Cardiac fibroblast (primary cell): ENCODE measurements at places on chromosomes 1 and 21.

GRCh38 chr1:181033799-181034451 lies at the start of gene MR1:
Gene MR1 (plus strand): TSS chr1:181033983. CDS start chr1:181034008, 25 bp downstream.
- DNase-seq = peak; percentile 90

- DNase-seq = peak; percentile 83
Measured at GRCh38 chr1:156510709-156511108, 10.1 kb upstream of the MEF2D start.

DNA sequence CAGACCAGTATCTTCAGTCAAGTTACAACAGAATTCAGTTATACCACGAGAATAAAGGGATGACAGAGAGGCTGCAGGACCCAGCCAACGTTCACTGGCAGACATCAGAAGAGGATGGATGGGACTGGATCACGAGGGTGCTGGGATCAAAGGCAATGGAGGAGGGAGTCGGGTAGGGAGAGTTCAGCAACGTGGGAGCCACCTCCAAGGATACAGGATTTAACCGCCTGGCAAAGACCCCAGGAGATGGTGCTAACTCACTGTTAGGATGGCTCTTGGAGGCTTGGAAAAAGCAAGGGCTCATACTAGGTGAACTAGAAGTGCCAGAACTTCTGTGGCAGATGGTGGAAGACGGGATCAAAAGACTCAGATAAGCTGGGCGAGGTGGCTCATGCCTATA lies 99.1 kb upstream of the DISP3 start:
- no peak for DNase-seq

GRCh38 chr1:50393522-50394120 lies 29.6 kb downstream of the DMRTA2 start:
- no peak for DNase-seq

GRCh38 chr1:168252204-168252733 lies 26.5 kb downstream of the SFT2D2 start:
- DNase-seq = peak; percentile 29

DNA sequence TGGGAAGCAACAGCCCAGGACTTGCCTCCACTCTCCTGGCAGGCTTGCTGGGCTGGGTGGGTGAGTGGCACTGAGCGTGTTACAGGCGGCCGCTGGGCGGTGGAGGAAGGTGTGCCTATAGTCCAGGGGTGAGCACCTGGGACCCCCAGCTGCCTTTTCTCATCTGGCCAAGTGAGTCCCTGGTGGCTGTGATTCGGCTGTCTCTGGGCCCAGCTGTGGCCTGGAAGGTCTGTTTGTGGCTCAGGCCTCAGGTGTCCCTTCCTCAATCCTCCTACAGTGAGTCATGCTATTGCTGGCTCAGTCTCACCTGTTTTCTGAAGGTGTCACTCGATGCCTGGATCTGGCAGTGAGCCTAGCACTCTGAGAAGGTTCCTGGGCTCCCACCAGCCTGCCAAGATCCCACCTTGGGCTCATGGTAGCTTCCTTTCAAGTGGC lies 564.2 kb downstream of the PTPRU start:
- no peak for DNase-seq

GRCh38 chr1:200272481-200273068 lies 137.3 kb downstream of the ZNF281 start:
- DNase-seq = no peak

GRCh38 chr1:18918417-18918816 lies 16.1 kb upstream of the ALDH4A1 start:
- DNase-seq = no peak

DNA sequence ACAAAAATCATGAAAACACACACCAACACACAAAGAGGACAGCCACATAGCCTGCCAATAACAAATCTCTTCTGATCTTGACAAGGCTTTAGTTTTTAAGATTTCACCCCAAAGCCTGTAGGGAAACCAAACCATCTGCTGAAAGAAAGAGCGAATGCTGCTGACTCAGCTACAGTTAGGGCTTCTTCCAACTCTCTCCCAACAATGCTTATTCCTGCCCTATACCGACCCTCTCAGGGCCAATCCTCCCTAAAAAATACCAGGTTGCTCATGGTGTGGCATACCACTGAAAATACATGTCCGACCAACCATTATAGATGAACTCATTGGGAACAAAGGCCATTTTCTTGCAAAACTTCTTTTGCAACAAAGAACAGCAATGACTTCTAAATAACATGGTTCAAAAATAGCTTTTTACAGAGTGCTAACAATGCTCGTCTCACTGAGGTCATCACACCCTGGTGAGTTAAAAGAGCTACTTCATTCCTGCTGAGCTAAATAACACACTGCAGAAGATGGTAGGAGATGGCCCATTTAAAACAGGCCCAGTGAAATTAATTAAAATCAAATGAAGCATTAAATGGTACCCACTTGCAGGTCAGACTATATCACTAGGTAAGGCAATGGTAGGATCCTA lies 86.1 kb downstream of the KIAA0319L start:
- DNase-seq = no peak

DNA sequence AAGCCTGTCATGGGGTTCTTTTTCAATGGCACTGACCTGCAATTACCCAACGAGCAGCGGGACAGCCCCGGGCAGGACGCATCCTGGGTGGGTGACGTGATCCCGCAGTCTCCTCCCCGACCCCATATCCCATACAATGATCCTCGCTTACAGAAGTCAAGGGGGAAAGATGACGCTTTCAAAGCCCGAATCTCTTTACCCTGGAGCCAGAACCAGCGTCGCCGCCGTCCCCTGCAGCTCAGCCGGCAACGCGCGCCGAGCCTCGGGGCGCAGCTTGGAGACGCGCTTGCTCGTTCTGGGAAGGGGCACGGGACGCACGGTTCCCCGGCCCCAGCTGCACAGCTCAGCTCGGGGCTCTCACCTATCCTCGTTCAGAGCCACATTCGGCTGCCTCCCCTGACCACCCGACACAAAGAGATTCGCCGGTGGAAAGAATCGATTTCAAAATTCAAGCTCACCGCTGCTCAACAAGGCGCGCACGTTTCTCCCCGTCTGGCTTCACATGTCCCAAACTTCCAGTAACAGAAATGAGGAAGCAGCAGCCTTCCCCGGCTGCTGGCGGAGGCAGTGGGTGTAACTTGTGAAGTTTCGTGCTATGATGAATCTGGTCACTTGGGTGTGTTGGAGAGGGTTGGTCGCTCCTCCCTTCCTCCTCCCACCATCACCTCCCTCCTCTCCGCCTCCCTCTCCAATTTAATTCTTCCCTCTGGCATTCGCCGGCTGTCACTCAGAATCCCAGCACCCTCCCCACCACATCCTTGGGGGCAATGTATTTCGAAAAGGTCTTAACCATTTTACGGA lies at the start of gene TIAM1:
TIAM1 (minus strand) TSS at position 582 of the 801 bp plus-strand sequence. CDS start 77,289 bp downstream, outside the sequence.
- DNase-seq = peak; percentile 73

DNA sequence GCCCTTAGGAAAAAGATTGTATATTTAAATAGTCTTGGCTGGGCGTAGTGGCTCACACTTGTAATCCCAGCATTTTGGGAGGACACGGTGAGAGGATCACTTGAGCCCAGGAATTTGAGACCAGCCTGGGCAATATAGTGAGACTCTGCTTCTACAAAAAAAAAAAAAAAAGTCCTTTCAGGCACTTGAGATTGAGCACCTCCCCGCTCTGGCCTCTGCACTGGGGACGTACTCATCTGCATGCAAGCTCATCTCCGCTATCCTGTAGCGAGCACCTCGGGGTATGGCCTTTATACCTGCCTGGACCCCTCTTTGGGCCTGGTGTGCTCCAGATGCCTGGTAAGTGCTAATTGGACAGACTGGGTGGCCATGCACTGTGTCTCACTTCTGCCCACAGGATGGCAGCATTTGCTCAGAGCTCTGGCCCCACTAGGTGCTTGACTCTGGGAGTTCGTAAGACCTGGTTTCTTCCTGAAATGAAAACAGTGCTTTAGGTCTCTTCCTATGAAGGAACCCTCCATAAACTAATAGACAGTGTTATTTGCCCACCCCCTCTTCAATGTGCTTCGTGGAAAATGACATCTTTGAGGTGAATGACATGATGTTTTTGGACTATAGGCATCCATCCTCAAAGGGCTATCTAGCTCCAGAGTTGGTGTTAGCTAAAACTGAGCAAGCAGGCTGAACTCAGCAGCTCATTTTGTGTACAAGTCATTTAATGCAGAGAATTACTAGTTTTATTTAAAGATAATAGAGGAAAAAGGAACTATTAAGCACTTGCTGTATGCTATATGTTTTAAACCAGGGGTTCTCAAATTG lies 61.7 kb upstream of the ADAR start:
- DNase-seq = peak; percentile 87

DNA sequence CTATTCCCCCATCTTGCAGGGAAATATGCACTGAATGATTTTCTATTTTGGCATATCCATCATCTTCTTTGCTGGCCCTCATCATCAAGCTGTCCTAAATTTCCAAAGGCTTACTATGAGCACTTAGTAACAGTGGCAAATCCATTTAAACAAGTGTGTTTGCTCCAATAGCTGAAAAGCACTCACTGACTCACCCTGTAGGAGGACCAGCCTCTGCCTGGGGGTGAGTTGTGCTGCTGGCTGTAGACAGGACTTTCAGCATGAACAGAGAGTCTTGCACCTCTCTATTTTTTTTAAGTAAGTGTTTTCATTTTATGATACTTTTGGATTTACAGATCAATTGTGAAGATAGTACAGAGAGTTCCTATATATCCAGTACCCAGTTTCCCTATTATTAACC lies 97.3 kb downstream of the SLC35F3 start:
- no peak for DNase-seq

GRCh38 chr1:244370060-244370637 lies 81.6 kb downstream of the ADSS2 start:
- peak; percentile 38 for DNase-seq

DNA sequence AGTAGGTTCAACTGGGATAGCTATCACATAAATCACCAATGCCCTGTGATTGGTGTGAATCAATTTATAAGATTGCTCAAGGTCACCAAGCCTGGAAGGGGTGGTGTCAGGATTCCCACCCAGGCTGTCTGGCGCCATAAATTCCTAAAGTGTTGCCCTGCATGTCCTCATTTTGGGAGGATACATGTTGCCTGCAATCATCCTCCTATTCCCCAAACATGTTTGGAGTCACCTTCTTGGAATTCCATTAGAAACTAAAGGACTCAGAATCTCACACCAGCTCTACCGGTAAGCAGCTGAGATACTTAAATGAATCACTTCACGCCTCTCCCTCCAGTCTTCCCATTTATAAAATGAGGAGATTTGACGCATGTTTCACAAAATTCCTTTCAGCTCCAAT lies 54.1 kb upstream of the SLC45A1 start:
- DNase-seq = no peak

DNA sequence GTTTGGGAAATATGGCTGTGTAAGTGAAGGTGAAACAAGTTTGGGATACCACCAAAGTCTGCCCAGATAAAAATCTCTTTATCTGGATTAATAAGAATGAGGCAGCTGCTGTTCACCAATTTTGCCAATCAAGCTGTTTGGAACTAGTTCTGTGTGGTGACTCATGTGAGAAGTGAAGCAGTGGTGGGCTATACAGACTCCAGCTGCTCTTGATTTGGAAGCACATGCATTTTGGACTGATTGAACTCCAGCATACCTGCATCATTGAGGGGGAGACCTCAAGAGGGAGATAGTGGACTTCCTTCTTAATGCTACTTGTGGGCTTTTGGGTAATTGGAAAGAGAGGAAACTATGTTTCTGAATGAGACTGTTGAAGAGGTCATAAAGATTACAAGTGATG lies 99.2 kb upstream of the B3GALT2 start:
- no peak for DNase-seq

- no peak for DNase-seq
Measured at GRCh38 chr1:151243683-151244216, 10.8 kb upstream of the PSMD4 start.

GRCh38 chr1:36492491-36492890 lies 9.8 kb upstream of the CSF3R start:
- DNase-seq = no peak

DNA sequence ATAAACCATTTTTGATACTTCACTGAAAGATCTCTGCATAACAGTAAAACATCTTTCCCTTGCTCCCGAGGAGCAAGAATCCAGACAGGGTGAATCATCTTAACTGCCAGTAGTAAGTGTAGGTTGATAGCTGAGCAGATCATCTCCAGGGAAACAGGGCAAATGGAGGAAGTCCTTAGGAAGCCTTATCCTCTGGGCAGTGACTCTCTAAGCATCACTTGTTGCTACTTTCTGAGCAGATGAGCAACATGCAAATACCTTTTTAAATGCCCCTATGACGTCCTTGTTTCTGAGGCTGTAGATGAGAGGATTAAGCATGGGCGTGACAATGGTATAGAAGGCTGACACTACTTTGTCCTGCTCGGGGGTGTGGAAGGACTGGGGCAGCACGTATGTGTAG lies 8.9 kb downstream of the OR2T11 start:
- DNase-seq = no peak

DNA sequence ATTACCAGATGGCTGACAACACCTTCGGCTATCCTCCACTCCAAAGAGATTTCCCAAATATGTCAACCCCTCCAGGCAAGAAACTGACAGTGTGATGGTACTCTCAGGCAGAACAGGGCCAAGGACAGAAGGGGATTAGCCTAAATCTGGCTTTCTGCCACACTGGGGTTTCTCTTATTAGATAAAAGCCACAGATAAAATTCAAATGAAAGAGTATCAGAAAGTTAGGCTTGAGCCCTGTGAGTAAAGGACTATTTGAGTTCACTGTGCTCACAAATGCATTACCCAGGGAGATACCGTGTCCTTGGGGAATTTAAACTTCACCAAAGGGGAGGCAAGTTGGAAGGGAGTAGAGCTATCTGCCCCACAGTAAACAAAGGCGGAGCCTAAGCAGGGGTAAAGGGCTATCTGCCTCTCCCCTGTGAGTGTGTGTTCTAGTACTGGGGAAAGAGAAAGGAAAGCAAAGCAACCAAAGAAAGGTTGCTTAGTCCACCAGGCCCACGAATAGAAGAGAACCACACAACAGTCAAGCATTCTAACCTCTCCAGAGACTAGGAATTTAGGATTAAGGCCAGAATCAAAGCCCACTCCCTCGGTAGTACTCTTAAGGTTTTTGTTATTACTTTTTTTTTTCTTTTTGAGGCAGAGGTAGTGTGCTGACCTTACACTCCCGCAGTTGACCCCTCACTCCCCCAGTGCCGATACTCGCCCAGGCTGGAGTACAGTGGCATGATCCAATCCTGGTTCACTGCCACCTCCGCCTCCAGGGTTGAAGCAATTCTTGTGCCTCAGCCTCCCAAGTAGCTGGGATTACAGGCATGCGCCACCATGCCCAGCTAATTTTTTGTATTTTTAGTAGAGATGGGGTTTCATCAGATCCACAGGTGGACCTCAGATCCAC lies 12.7 kb downstream of the TPM3 start:
- peak; percentile 44 for DNase-seq

DNA sequence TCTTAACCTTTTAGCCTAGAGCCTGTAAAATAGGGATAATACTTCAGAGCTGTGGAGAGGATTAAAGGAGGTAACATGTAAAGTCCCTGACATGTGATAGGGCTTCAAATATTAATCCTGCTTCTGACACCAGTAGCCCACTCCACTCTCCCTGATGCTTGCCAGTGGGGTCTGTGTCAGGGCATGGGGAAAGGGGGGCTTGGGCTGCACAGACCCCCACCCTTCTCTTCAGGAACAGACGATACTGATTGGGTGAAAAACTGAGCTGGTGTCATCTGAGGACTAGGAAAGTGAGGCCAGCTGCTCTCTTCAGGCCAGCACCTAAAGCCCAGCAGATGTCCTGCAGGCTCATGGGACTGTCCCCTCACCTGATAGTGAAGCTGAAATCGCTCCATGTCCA lies 27.0 kb upstream of the MEF2D start:
- no peak for DNase-seq
